ENCODE measurements at places on chromosomes 13 and 19. TPM values are rescaled to one million over a fixed set of nuclear protein-coding genes. Genes with fewer than 3 reads are reported as not detected.

Gene ZNF85
- 11.7 TPM for total RNA-seq

DNA sequence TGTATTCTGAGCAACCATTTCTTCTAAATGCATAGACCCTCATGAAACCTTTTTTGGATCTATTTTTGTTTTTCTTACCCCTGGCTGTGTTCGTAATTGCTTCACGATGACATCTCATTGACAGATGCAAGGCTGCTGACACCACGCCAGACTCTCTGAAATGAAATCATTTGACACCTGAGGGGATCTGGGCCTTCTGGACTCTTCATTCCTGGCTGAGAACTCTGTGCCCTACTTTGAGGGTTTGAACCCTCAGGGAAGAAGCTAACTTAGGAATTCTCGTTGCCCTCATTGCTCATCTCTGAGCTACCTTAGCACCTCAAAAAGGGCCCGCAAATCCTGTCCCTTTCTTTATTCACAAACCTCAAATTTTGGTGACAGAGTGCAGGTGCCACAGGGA lies 40.5 kb upstream of the NBEA start:
- H3K4me3 ChIP-seq, result no peak overlapping the region
- DNase-seq, result no peak
- no peaks in the 10 kb centered on the region for H3K36me3 ChIP-seq
- no peaks in the 10 kb centered on the region for H3K27me3 ChIP-seq

GRCh38 chr13:65555962-65556361 lies 1674.2 kb downstream of the PCDH9 start:
- H3K27ac ChIP-seq, result no peak overlapping the region
- no peaks in the 10 kb centered on the region for H3K27me3 ChIP-seq
- no peaks in the 10 kb centered on the region for H3K4me1 ChIP-seq

DNA sequence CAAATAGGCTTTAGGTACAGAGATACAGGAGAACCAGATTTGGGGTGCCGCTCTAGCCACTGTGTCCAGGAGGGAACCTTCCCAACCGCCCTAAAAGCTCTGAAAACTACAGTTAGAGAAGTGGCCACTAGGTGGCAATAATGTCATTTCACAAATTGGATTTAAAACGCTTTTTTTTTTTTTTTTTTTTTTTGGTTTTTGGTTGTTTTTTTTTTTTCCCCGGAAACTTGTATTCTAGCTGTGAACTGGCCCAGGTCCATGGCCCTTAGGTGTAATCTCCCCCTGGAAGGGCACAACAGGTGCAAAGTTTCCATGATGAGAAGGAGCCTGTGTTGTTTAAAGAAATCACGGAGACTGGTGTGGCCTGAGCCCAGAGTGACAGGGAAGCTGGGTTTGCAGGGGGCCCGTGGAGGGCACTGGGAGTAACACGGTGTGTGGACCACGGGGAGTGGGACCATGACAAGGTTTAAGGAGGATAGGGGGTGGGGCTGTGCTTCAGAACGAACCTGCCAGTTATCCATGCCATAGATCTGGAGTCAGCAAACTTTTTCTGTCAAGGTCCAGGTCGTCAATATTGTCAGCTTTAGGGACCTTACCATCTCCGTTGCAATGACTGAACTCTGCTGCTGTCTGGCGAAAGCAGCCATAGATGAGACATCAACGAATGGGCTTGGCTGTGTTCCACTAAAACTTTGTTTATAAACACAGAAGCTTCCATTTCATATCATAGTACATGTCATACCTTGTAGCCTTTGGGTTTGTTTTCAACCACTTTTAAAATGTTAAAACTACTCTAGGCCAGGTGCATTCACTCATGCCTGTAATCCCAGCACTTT lies 10.1 kb downstream of the OR1I1 start:
- no peaks in the 10 kb centered on the region for H3K36me3 ChIP-seq
- no peak overlapping the region for H3K27ac ChIP-seq
- H3K4me1 ChIP-seq, result no peaks in the 10 kb centered on the region

GRCh38 chr19:991174-991931 lies 7.2 kb downstream of the WDR18 start:
- peaks cover 15% of the 10 kb centered on the region for H3K36me3 ChIP-seq
- no peaks in the 10 kb centered on the region for H3K4me1 ChIP-seq
- DNase-seq, result peak; percentile 54
- no peak overlapping the region for H3K27ac ChIP-seq
- no peaks in the 10 kb centered on the region for H3K27me3 ChIP-seq

Gene PSG7
- total RNA-seq, result not detected

- H3K4me1 ChIP-seq, result no peaks in the 10 kb centered on the region
- H3K36me3 ChIP-seq, result no peaks in the 10 kb centered on the region
- H3K27ac ChIP-seq, result no peak overlapping the region
- no peaks in the 10 kb centered on the region for H3K27me3 ChIP-seq
- DNase-seq, result no peak
These were observed 1.8 kb downstream of the APOC4 start for GRCh38 chr19:44943801-44944249.

- peaks cover 21% of the 10 kb centered on the region for H3K4me1 ChIP-seq
- H3K27ac ChIP-seq, result no peak overlapping the region
- no peak for DNase-seq
- no peaks in the 10 kb centered on the region for H3K27me3 ChIP-seq
- H3K4me3 ChIP-seq, result peak overlapping the region; percentile 99
These were observed 626 bp upstream of the ATP5F1D start for GRCh38 chr19:1240925-1241324.

Gene SPACA4
- not detected for total RNA-seq

Gene COX6B1
- 817 TPM for total RNA-seq
